ENCODE measurements at places on chromosomes 4 and X. TPM values are rescaled to one million over a fixed set of nuclear protein-coding genes. Genes with fewer than 3 reads are reported as not detected.

FAM200B gene
- total RNA-seq: 32.3 TPM

UGT2A1 gene
- 0.93 TPM for total RNA-seq

FABP2 gene
- not detected for total RNA-seq

TCEAL5 gene
- total RNA-seq: not detected

LINC00632 gene
- 2.8 TPM for total RNA-seq

ZNF185 gene
- total RNA-seq: 29.1 TPM

ZIC3 gene
- total RNA-seq: not detected

DNASE1L1 gene
- 76.0 TPM for total RNA-seq

TCEAL7 gene
- total RNA-seq: 5.0 TPM

MRFAP1L1 gene
- total RNA-seq: 52.9 TPM

MAP7D2 gene
- 0.14 TPM for total RNA-seq

ADGRG4 gene
- under 0.01 TPM for total RNA-seq

OTC gene
- 0.07 TPM for total RNA-seq

F9 gene
- not detected for total RNA-seq

IL9R gene
- total RNA-seq: not detected

SPATA4 gene
- total RNA-seq: under 0.01 TPM

NKRF gene
- total RNA-seq: 14.1 TPM

XAGE1A gene
- total RNA-seq: not detected

CSN1S1 gene
- total RNA-seq: not detected

GPRASP1 gene
- 1.9 TPM for total RNA-seq

UNC5C gene
- total RNA-seq: under 0.01 TPM

CT45A10 gene
- total RNA-seq: not detected

FGFBP1 gene
- not detected for total RNA-seq

SRPX gene
- total RNA-seq: 330 TPM

ARMCX4 gene
- total RNA-seq: 6.8 TPM

ERAS gene
- not detected for total RNA-seq

VEGFC gene
- total RNA-seq: 24.6 TPM

SASH3 gene
- not detected for total RNA-seq

TMPRSS11D gene
- total RNA-seq: not detected

Data from thoracic aorta endothelial cell (primary cell).